ENCODE measurements at places on chromosomes 7 and 10.
A peak's percentile ranks its signal among the peaks of the same experiment; 100 is the strongest.

- no peak for DNase-seq
Measured at GRCh38 chr7:15478401-15478800, 83.4 kb downstream of the AGMO start.

DNA sequence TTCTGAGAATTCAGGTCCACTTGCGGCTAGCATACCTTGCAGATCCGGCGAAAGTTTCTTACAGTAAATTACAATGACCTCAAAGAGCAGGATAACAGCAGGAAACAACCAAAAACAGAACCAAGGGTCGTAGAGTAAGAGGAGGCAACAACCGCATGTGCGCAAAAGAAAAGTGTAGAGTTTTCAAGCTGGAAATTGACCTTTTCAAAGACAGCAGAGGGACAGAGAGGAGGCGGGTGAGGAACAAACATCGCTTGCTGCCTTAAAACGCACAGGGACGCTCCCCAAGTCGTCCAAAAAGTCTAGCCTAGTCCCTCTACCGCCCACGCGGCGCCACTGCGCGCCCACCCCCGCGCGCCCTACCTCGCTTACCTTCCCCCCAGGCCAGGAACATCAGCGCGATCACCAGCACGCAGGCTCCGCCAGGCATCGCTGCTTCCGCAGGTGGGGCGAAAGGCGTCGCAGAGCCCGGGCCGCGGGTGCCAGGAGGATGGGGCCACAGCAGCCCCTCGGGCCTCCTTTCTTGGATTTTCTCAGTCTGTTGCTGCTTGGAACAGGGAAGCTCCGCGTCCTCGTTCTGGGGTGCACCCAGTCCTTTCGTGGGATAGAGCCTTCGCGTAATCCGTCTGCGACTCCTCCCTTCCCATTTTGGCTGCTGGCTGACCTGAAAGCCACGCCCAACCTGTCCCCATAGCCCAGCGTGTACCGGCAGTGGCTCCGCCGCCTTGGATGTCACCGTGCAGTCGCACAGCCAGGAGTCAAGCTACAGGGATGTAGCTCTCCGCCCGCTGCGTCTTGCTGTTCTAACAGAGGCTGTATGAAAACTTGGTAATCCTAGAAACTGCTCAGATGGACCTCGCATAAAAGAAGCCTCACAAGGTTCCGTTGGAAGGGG is at the start of gene VWDE:
Gene VWDE, minus strand, starts transcription at position 579 of the 895 bp plus-strand sequence. Its CDS starts 149 bp downstream, at position 430.
- DNase-seq = peak; percentile 38

- no peak for DNase-seq
Measured at GRCh38 chr10:109929501-109930219, 6.3 kb upstream of the XPNPEP1 start.

DNA sequence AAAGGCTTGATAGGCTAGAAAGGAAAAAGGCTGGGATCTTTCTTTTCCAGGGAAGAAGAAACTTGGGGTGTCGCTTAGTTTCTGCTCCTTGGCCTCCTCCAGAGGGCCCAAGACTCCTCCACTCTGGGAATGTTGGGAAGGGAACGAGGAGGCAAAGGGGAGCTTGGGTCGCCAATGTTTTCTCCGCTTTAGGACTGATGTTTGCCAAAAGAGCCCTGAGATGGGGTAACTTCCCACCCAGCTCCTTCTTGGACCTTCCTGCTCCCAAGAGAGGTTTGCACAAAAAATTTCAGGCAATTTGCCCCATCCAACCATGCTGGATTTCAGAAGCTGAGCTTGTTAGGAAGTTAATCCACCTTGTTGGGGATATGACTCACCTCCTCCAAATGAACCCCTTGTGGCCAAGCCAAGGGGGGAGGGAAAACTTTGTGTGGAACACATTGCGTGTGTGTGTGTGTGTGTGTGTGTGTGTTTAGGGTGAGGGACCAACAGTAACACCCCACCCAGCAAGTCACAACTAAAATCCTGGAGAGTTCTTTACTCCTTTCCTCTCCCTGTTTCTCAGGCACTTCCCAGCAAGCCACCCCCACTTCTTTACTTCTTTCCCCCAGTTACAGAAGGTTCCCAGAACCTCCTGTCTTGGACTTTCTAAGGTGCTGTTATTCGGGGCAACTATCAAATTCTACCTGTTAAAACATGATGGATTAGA is 8.7 kb upstream of the HOXA2 start:
- DNase-seq = no peak

DNA sequence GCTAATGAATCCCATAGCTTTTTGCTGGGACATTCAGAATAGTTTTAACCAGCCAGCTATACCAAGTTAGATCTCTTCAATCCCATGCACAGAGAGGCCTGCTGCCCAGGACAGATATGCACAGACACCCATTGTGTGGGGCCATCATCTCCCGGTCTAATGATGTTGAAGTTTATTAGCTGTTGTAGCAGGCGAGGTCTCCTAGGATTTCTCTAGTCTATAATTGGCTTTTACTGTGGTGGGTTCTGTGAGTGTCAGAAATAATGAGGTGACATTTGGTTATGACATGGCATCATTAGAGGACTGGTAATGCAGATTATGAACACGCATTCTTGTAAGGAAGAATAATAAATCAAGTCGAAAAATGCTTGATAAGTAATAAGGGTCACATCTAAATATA is 81.4 kb upstream of the PLPP4 start:
- no peak for DNase-seq

DNA sequence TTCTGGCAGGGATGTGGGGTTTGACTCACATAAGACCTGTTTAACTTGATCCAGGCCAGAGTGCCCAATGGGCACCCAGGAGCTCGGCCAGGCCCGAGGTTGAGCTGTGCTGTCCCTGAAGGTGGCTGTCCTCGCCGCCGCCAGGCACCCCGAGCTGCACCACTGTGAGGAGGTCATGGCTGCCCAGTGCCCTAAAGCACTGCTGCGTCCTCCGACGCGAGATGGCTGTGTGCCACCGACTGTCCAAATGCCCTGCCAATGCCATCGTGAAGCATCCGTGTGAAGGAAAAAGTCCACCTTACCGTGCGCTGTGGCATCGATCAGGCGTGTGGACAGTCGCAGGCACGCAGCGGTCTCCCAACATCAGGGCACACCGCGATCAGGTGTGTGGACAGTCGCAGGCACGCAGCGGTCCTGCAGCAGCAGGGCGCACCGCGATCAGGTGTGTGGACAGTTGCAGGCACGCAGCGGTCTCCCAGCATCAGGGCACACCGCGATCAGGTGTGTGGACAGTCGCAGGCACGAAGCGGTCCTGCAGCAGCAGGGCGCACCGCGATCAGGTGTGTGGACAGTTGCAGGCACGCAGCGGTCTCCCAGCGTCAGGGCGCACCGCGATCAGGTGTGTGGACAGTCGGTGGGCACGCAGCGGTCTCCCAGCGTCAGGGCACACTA is 120.3 kb downstream of the VIPR2 start:
- DNase-seq = no peak

DNA sequence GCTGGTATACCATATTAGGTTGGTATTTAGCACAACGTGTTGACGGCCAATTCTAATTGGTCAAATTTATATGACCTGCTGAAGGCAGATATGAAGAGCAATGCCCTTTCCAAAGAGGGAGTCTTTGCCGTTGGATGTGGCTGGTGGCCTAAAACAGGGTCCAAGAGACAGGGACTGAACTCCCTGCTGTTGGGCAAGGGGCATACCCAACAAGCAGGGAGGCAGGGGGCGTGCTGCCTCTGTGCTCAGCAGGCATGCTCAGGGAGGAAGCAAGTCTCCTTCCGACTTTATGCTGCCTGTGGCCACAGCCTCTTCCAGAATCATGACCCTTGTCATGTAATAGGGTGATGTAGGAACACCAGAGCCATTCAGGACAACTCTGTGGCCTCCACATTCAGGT is 167.7 kb upstream of the NPVF start:
- no peak for DNase-seq
